ENCODE measurements at places on chromosomes 3 and 15.

GRCh38 chr3:188788621-188789081 lies 383.1 kb upstream of the TPRG1 start:
- DNase-seq = no peak

- no peak for DNase-seq
Measured at GRCh38 chr3:119536757-119537156, 22.7 kb downstream of the CD80 start.

- DNase-seq = no peak
Measured at GRCh38 chr3:183779896-183780465, 45.4 kb downstream of the MAP6D1 start.

GRCh38 chr15:87498560-87498959 lies 758.0 kb downstream of the NTRK3 start:
- no peak for DNase-seq

GRCh38 chr3:184558726-184559125 lies 2.9 kb upstream of the EPHB3 start:
- DNase-seq = no peak

- DNase-seq = no peak
Measured at GRCh38 chr3:189698811-189699210, 67.6 kb downstream of the TP63 start.

- DNase-seq = peak; percentile 59
Measured at GRCh38 chr3:15557511-15557946, 36.0 kb upstream of the COLQ start.

- DNase-seq = no peak
Measured at GRCh38 chr15:53573091-53573490, 186.4 kb downstream of the WDR72 start.

DNA sequence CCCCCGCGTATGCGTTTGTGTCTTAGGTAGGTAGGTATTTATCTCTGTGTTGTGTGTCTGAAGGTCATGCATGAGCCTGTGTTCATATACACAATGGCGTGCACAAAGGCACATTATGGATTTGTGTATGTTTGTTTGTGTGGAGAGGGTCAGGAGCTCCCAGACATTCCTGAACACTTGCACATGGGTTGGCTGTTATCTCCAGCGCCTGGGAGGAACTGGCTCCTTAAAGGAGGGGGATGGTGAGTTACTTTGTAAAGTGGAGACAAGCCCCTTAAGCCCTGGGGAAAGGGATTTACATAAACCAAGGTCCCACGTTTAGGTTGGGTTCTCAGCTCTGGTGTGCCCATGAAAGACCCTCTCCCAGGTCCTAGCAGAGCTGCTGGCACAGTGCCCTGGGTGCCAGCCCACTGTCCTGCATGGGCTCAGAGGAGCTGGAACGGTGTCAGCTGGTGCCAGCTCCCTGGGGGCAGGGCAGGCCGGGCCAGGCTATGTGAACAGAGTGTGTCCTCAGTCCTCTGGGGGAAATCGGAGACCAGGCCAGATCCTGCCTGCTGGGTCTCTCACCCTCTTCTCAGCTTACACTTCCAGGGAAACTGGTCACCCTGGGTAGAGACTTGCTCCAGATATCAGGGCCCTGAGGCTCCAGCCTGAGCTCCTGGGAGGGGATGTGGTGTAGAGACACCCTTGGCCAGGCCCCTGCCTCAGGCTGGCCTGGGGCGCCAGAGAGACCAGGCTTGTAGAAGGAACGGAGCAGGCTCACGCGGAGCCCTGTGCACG lies 25.1 kb downstream of the SNX33 start:
- no peak for DNase-seq

GRCh38 chr3:57100046-57100695 lies 39.7 kb downstream of the SPATA12 start:
- DNase-seq = peak; percentile 21

DNA sequence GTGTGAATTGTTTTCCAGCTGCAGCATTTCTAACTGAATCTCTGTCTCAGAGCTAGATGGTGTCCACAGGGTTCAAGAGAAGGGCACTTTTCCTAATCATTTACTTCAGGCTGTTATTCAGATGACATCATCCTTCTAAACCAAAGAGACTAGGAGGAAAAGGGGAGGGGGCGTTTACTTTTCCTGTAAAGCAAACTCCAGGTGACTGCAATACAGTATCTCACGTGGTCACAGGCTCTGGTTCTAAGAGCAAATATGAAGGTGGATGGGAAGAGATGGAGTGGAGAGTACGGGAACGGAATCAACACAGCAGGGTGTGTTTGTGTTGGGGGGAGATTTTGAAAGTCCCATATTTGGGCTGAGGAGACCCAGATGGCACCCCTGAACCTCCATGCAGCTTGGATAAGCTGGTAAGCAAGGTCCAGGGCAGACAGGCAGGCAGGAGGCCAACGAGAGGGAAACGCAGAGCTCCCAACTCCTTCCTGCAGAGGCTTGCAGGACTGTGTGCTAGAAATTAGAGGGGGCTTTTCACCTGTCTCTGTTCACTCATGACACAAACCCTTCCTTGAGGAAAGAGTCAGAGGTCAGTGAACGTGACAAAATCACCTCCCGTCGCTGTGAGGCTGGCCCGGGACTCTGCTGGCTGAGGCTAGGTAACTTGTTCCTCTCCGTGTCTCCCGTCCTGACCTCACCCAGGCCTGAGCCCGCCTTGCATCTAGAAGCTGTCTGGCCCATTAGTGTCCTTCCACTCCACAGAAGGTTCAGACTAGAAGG lies 151.2 kb downstream of the OPA1 start:
- DNase-seq = no peak

DNA sequence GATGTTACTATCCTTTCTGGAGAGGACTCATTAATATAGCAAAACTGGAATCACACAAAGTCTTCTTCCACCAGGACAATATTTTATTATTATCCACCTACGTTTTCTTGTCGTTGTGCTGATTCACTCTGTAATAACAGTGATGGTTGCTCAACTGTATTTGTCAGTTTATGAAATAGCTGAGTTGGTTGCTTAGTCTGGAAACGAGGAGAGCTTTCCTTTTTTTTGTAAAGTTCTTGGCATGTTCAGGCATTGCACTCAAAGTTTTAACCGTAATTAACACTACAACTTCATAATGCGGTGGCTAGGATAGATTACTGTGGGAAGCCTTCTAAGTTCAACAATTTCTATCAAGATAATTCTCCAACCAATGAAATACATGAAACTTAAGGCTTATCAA lies 131.2 kb downstream of the RAP2B start:
- no peak for DNase-seq

DNA sequence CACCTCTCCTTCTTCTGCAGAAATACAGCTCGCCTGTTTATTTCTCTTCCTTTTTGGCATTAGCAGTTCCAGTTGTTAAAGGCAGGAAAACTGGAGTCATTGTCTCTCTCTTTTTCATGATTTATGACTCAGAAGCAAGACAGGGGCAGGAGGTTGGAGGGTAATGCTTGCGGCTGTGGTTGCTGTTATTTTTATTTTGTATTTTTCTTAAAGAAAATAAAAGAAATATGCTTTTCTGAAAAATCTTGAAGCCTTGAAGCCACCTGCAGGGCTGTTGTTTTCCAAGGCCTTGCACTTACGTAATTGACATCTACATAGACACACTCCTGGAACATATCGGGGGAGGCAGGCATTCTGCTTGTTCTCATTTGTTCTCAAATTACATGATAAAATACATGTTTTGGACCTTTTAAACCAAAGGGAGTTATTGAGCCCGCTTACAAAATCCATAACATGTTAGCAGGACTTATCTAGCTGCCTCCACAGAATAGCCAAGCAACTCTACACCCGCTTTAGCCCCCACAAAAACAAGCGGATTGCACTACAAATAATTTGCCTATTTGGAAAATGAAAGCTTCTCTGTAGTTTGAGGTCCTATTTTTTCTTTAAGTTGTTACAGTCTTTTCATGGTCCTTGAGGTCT lies 1004.6 kb upstream of the NR2F2 start:
- no peak for DNase-seq

DNA sequence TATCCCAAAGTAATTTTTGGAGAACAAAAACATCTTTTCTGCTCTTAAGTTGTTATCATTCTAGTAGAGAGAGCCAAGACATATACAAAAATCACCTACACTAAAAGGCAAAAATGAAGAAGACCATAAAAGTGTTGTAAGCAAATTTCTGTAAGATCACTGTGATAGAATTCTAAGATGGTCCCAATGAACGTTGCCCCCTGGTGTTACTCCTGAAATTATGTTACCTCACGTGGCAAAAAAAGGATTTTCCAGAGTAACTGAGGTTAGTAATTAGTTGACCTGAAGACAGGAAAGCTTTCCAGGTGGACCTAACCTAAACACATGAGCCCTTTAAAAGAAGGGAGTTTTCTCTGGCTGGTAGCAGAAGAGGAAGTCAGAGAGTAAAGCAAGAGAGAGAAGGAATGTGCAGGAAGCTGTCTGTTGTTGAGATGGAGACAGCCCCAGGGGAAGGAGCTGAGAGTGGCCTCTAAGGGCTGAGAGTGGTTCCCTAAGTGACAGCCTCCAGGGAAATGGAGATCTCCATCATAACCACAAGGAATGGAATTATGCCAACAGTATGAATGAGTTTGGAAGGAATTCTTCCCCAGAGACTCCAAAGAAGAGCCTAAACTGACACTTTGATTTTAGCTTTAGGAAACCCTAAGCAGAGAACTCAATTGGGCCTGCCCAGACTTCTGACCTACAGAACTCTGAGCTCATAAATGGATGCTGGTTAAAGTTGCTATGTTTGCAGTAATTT lies 205.9 kb downstream of the CD47 start:
- no peak for DNase-seq

GRCh38 chr15:65189102-65189740 lies 4.1 kb upstream of the CLPX start:
- DNase-seq = no peak

GRCh38 chr3:171240504-171240835 lies 213.9 kb upstream of the SLC2A2 start:
- DNase-seq = no peak

DNA sequence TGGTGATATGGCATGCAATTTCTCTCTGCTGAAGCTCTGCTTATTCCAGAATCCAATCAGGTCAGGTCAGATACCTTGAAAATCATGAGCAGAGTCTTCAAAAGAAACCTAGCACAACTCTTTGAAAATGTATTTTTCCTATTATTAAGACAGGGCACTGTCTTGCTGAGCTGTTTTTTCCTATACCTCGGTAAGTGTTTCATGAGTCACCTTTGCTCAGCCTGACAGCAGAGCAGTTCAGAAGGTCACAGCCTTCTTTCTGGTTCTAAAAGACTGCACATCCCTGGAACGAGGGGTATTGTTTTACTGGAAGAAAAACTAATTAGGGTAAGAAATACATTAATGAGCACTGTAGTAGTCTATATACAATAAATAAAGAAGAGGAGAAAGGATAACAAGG lies 422.0 kb downstream of the SOX2 start:
- DNase-seq = no peak

- DNase-seq = no peak
Measured at GRCh38 chr3:5012367-5012766, 33.1 kb downstream of the BHLHE40 start.
